ENCODE measurements at places on chromosomes 3 and 15.

DNA sequence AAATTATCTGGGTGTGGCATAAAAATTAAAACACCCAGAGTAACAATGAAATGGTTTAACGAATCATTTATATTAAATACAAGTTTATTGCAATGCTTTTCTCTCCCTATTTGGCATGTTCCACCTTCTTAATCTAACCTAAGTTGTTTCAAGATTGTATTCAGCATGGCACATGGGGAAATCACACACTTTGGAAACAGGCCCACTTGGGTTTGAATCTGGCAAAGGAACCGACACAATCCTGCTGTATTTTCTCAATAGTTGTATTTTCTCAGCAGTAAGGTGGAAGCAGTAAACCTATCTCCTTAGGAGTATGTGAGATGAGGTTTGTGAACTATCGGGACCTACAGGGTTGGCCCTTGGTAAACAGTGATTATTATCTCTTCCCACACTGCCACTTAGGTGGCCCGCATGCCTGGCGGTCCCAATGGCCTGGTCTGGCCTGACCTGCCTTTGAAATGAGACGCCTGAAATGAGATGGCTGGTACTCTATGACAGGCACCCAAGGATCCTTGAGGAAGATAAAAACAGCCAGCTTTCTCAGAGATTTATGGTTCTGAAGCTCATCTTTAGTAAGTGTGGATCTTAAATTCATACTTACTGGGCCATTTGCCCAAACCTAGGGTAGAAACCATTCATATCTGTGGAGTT is 45.3 kb upstream of the VILL start:
- DNase-seq: no peak

DNA sequence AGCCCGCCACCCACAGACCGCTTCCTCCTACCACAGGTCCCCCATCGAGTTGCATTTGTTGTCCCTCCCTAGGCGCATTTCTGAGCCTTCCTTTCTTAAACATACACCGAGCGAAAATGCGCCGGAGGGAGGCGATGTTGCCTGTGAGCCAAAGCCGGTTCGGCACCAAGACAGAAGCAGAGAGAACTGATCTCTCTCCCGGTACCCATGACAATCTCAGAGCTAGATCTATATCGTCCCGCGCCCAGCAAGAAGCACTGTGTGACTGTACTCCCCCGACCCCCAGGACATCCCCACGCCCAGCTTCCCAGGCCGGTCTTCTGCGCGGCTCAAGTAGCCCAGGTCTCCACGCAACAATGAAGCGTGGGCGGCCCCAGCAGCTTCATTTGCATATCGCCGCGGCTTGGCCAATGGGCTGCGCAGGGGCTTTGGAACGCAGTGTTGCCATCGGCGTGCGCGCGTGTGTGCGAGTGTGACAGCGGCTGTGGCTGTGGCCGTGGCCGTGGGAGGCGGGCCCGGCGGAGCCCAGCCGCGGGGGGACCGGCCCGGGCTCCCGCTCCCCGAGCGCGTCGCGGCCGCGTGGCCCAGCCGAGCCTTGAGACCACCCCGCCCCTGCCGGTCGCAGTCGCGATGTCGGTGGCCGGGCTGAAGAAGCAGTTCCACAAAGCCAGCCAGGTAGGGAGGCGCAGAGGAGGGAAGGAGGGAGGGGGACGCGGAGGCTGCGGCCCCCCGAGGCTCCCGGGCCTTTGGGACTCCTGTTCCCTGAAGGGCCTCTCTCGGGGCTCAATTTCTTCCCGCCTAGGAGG is at the start of gene SH3GL3:
SH3GL3 (plus strand) TSS at position 438 of the 806 bp plus-strand sequence; CDS start at position 631, 193 bp downstream.
- DNase-seq: peak; percentile 80

DNA sequence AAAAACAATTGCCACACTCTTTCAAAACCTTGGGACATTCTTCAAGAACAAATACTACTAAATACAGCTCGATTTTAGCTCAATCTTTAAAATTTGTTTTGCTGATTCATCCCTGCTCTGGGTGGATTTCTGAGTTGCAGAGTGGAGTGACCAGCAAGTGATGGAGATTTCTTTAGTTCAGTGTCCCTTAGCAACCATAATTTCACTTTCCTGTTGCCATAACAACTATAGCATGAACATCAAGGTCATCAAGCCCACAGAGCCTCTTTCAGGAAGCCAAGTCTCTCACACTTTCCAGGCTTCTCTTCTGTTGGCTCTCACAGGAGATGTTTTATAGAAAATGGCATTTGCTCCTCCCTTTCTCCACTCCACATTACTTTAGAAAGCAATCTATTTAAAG is 597.2 kb upstream of the ADAMTS9 start:
- DNase-seq: no peak

GRCh38 chr3:183353421-183353820 is 75.0 kb downstream of the MCF2L2 start:
- no peak for DNase-seq

- no peak for DNase-seq
These were observed 3.7 kb downstream of the C3orf18 start for GRCh38 chr3:50563867-50564266.

- DNase-seq: no peak
These were observed 31.0 kb downstream of the TMOD2 start for GRCh38 chr15:51782357-51782896.

DNA sequence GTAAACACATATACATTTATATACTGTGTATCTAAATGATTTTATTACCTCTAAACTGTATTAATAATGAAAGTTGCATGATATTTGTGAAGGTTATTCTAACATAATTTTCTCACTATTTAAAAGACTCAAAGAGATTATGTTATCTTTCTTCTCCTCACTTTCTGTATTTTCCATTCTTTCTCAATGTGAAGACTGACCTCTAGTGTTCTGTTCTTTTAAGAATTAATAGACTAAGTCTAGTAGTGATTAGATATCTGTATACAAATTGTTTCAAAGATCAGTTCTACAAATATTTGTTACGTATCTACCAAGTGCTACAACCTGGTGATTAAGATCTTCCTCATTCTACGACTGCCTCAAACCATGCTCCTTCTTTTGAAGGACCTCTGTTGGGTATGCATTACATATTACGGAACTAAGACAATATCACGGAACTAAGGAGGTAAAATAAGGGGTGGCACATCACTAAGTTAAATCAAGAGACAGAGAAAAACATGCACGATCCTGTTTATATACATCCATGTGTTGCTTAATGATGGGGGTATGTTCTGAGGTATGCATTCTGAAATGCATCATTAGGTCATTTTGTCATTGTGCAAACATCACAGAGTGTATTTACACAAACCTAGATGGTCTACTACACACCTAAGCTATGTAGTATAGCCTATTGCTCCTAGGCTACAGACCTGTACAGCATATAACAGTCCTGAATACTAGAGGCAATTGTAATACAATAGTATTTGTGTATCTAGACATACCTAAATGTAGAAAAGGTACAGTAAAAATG is 161.5 kb upstream of the KBTBD8 start:
- no peak for DNase-seq

- DNase-seq: no peak
These were observed 850.0 kb downstream of the CADM2 start for GRCh38 chr3:85808755-85809154.

DNA sequence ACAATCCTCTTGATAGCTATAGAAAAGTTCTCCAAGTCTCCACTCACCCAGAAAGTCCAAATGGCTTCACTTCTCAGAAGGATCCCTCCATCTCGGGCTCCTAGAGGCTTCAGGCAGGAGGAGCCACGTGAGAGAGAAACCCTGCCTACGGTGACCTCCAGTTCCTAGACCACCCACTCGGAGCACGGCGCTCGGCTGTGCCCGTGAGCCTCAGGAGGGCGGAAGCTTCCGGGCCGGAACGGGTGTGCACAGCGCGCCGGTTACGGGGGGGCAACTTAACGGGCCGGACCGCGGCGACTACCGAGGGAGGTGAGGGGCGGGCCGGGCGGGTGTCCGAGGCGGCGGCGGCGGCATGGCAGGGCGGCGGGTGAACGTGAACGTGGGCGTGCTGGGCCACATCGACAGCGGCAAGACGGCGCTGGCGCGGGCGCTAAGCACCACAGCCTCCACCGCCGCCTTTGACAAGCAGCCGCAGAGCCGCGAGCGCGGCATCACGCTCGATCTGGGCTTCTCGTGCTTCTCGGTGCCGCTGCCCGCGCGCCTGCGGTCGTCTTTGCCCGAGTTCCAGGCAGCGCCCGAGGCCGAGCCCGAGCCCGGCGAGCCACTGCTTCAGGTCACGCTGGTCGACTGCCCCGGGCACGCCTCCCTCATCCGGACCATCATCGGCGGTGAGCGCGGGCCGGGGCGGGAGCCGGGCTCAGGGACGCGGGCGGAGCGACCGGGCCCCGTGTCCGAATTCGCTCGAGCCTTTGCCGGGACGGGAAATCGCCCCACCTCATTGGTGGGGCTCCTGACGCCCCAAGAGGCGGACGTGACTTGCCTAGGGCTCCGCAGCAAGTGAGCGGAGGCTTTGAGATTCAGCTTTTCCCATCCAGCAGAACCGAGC is at the start of gene EEFSEC:
EEFSEC (plus strand) TSS at position 326 of the 886 bp plus-strand sequence; CDS start at position 353, 27 bp downstream.
- peak; percentile 82 for DNase-seq

- no peak for DNase-seq
These were observed 154.4 kb downstream of the PEX5L start for GRCh38 chr3:179882292-179882691.

GRCh38 chr3:180694321-180694720 is 15.0 kb upstream of the CCDC39 start:
- DNase-seq: no peak

DNA sequence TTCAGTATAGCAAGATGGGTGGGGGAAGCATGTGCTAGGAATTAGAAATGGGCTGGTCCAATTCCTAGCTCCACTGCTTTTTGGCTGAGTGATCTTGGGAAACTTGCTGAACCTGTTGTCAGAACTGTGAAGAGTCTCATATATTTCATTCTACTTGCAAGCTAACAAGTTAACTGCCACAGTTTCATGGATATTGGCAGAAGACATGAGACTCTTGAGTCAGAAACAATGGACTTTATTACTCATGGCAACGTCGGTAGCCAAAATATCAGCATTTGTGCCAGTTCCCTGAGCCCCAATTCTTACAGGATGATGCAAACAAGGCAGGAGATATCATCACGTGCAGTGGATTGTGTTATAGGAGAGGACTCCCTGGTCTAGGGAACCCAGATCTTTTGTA is 26.6 kb upstream of the PLAAT1 start:
- DNase-seq: no peak

GRCh38 chr3:179072100-179072438 is 460 bp upstream of the ZMAT3 start:
- peak; percentile 22 for DNase-seq

DNA sequence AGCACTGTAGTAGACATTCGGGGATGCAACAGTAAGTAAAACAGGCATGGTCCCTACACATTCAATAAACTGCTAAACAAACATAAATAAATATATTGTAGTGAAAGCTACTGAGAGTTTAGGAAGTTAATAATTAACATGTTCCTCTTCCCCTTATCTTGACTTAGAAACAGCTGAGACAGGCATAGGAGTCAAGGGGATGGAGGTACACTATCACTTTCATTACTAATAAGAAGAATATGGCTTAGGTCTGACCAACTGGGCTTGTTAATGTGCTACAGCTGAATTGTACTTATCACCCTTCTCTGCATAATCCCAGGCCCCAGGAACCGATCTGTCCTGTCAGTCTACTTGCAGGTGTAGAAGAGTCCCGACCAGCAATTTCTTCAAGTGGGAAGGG is 116.3 kb upstream of the DAZL start:
- DNase-seq: no peak

DNA sequence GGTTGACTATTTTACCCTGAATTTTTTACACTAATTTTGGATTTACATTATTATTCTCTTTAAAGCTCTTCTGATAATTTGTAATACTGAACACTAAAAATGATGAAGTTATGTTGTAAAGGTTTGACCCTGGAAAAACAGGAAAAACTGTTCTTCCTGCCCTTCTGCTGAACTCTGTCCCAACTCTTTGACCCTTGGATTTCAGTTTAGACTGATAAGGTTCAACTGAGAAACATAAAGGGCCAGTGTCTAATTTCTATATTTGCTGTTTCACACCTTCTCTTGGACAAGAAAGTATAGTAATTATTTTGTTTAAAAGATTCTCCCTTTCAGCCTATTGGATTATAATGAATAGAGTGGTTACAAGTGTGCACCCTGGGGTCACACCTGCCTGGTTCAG is 12.8 kb upstream of the TMOD3 start:
- DNase-seq: no peak

DNA sequence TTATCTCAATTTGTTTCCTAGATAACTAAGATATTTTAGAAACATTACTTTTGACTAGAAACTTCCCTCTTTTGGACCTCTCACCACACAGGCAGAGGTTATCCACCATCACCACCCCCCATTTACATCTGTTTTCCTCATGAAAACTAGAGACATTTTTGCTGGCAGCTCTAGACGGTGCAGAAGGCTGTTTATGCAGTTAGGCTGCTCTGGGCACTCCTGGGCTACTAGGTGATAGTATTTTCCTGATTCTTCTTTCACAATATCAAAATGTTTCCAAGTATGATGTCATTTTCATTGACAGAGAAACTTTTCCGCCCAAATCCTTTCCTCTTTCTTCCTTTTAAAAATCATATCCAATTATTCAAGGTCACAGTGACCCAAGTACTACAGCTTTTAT is 67.1 kb downstream of the PLOD2 start:
- DNase-seq: no peak

DNA sequence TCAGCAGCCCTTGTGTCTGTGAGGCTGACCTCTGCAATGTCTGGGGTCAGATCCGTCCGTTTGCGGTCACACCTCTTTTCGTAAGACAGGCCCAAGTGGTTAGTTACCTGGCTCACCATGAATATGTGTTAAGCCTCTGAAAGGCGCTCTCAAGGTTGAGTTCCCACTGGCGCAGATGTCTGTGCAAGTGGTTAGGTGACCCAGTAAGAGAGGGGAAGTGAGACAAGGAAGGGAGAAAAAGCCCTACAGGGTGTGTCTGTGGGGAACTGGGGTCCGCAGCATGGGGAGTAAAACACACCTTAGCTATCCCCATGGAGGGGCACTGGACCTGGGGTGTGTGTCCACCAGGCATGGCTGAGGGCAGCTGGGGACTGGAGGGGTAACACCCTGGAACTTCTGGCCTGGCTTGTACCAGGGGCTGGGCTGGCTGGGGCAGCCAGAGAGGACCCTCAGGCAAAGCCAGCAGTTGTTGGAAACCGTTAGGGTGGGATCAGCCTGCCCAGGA is 391.6 kb upstream of the PROK2 start:
- DNase-seq: no peak

DNA sequence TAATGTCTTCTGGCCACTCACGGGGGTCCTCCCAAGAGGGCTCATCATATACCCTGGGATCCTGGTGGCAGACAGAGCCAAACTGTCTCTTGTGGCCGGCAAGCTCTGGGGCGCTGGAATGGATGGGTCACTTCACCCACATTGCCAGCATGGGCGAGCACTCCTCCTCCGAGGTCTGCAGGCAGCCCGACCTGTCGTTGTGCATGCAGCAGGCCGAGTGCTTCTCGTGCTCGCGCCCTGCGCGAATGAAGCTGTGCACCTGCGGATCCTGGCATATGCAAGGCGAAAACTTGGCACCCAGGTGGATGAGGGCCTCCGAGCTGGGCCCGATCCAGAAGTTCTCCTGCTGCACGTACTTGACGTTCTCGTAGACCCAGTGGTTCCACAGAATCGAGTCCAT is 33.6 kb upstream of the GRIP2 start:
- no peak for DNase-seq

- DNase-seq: no peak
These were observed 1.6 kb upstream of the CISH start for GRCh38 chr3:50612970-50613846.

GRCh38 chr3:47685037-47685436 is 96.7 kb downstream of the SMARCC1 start:
- DNase-seq: no peak

GRCh38 chr15:92315595-92316211 is 78.0 kb upstream of the ST8SIA2 start:
- no peak for DNase-seq

GRCh38 chr3:98732286-98733052 is 30.7 kb upstream of the ST3GAL6 start:
- DNase-seq: peak; percentile 20
